ENCODE measurements at places on chromosomes 4 and X. TPM values are rescaled to one million over a fixed set of nuclear protein-coding genes. Genes with fewer than 3 reads are reported as not detected.

- no peak for DNase-seq
Measured at GRCh38 chr4:154452798-154453346, 38.7 kb downstream of the DCHS2 start.

TEX13B gene
- total RNA-seq: not detected

DNA sequence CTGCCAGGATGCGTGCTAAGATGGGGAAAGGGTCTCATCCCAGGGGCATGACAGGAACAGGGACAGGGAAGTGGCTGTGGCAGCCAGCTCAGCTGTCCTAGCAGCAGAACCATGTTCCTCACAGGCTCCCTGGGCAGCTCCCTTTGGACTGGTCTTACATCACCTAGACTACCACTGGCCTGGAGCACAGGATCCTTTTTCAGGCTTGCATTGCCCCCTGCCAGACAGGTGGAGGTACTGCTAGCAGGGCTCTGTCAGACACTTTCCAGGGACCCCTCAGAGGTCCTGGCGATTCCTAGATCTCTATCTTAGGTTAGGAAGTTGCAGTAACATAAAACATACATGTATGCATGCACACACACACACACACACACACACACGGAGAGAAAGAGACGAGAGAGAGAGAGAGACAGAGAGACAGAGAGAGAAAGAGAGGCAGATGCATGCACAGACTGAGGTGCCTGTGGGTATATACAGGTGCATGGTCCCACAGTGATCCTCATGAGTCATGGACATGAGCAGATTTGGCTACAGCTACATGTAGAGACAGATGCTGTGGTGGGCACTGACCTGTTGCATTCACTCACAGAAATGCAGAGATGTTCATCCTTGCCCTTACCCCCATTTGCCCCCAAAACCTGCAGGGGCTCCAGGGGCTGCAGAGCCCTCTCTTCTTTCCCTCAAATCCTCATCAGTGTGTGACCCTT, 63.6 kb downstream of the STARD8 start:
- DNase-seq: no peak

GRCh38 chrX:1465286-1466231, 12.8 kb upstream of the ASMTL start:
- no peak for DNase-seq

DNA sequence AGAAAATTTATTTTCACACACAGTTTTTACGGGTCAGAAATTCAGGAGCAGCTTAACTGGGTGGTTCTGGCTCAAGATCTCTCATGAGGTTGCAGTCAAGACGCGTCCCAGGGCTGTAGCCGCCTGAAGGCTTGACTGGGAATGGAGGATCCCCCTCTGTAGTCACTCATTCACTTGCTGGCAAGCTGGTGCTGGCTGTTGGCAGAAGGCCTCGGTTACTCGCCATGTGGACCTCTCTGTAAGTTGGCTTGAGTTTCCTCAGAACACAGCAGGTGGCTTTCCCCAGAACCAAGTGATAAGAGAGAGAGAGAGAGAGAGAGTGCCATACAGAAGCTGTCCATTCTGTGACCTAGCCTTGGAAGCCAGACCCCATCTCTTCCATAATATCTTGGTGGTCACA, 132.8 kb downstream of the DCLK2 start:
- no peak for DNase-seq

GRCh38 chr4:147768113-147768512, 36.2 kb downstream of the ARHGAP10 start:
- no peak for DNase-seq

DNA sequence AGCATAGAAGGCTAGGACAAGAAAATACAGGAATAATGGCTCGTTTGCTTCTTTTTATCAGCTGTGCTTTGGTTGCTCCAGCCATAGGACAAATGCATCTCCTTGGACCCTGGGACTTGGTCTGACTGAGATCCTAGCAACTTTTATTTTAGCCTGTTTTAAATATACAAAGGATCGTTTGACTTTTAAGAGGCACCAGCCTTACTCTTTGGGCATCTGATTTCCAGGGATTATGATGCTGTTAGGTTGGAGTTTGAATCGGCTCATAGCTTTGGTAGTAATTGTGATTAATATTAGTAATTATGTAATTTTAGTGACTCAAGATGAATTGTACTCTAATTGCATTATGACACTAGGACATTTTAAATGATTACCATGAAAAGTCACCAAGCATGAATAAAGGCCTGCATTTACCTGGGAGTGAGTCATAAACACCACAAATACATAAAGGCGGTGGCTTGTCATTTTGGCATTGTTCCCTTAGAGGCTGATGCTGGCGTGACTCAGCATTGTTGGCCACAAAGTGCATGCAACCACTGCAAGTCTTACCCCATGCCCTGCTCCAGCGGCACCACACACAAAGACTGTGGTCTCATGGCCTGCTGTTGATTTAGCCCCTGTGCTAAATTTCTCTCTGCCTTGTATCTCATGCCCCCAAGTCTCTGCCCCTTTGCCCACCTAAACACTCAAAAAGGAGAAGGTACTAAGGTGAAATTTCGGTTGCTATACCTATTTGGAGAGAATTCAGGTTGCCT, 12.4 kb downstream of the GPAT3 start:
- DNase-seq: peak; percentile 28

GPR82 gene
- total RNA-seq: 0.61 TPM

GRCh38 chrX:40003428-40004245, 94.1 kb downstream of the BCOR start:
- DNase-seq: no peak

DNA sequence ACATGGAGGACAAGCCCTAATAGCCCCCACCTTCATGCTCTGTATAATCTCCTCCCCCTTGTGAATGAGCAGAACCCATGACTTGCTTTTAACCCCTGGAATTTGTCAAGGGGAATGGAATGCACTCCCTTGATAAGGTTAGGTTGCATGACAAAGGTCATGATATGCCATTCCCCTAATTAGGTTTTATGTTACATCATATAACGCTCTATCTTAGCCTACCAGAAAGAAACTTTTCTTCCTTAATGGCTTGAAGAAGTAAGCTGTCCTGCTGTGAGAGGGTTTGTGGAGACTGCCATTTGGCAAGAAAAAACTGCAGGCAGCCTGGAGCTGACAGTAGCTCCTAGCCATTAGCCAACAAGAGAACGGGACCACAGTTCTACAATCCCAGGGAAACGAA, 399.8 kb upstream of the MAD2L1 start:
- no peak for DNase-seq

DNA sequence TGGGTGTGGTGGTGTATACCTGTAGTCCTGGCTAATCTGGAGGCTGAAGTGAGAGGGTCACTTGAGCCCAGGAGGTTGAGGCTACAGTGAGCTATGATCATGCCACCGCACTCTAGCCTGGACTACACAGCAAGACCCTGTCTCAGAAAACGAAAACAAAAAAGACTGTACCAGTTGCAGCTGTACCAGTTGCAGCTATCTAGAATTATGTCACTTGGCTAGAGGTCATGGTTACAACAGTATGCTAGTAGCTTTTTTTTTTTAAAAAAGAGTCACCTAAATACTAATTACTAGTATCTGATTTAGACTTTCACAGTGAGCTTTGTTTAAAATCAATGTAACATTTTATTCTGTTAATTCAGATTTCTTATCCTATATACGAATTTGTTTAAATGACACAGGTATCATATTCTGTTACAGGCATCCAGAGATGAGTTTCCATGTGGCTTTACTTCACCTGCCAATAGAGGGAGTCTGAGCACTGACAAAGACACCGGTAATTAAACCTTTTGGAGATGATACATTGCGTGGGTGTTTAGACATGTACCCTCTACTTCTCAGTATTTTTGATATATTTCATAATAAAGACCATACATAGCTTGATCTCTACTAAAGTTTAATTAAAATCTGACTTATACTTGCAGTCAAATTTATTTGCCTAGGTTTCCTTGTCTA, 100.2 kb upstream of the IL13RA1 start:
- DNase-seq: no peak

GRCh38 chr4:183369073-183369472, 46.8 kb upstream of the CLDN24 start:
- DNase-seq: no peak

DNA sequence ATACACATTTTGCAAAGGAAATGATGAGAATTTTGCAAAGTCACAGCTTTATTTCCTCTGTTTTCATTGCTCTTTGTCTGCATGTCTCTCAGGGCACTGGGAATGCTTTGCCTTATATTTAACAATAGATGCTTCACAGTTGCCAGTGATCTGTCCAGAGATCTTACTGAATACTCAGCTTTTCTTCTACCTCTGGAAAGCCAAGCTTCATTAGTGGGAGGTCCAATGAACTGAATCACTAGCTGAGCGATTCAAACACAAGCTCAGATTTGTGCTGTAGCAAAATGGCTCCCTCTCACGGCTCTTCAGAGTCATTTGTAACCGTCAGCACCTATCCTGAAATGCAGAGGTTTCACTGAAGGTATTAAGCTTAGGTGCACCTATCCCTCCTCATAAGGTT, 138.9 kb downstream of the DCLK2 start:
- no peak for DNase-seq

RAB9B gene
- total RNA-seq: 1.5 TPM

FRYL gene
- total RNA-seq: 44.2 TPM

HGFAC gene
- 0.19 TPM for total RNA-seq

DNA sequence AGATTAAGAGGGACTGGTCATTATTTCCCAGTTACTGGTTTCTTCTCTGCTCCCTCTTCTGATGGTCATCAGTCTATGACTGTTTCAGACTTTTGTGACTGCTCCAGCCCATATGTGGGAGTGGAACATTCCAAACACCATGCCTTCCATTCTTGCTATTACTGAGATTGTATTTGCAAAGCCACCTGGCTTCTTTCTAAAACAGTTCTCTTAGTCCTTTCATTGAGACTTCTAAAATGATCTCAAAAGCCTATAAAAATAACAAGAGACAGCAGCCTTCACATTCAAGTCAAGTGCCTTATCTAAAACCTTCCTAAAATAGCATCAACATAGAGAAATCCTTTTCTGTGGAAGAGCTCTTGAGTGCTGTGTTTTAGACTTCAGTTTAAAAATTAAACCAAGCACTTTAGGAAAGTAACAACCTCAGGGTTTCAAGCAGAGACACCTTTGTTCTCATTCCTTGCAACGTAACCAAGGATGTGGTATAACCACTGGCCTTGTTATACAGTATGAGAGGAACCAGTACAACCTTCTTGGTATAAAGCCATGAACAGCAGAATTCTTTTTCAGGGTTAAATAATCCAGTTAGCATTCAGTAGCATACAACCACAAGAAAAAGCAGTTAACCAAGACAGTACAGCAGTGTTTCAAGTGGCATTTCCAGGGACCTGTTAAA, 97.1 kb downstream of the NFKB1 start:
- DNase-seq: no peak

RPA4 gene
- 0.33 TPM for total RNA-seq

Data from thymus (tissue), 14 donors.